Kidney epithelial cell (primary cell): ENCODE measurements at places on chromosomes 11 and 22. TPM values are rescaled to one million over a fixed set of nuclear protein-coding genes. Genes with fewer than 3 reads are reported as not detected.

DNA sequence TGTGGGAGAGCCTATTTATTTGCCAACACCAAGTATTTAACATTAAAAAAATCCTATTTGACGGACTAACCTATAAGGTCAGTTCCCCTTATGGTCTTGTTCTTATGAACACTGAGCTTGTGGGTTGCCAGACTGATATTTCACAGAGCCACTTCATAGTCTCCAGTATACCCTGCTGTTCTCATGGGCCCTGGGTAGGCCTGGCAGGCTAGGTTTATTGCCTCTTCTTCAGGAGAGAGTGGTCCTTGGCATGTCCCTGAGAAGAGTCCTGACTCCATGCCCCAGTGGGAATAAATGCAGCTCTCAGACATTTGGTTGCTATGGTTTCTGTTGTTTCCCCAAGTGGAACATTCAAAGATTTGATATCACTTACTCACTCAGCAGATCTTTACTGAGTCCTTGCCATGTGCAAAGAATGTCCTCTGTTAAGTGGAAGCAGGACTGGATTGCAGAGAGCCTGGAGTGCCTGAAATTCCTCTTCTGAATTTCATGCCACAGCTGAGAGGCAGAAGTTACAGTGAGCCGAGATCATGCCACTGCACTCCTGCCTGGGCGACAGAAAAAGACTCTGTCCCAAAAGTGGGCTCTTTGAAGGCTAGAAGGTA, 15.7 kb downstream of the SLC5A1 start:
- DNase-seq, result no peak

- no peak for DNase-seq
Measured at GRCh38 chr22:25364281-25364680, 144.8 kb downstream of the CRYBB2 start.

DNA sequence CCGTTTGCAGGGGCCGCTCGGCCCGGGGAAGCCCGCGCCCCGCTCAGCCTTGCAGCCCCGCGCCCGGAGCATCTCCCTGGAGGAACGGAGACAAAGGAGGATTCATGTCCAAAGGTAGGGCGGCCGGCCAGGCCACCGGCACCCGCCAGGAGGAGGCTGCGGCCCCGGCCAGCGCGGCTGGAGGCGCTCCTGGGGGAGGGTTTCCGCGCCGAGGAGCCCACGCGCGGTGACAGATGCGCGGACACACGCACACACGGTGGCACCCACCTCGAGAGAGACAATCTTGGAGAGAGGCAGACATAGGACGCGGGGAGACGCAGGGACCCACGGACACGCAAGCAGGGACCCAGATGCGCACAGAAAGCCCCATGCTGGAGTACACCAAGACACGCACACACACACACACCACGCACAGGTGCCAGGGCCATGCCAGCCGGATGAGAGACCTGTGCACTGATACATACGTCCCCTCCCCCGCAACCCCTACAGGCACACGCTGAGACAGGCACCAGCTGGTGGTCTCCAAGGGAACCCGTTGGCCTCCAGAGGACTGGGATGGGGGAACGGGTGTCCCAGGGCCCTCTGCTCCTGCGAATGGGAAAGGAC, 7.8 kb downstream of the SEPTIN3 start:
- DNase-seq, result no peak

The SEPTIN5 gene
- total RNA-seq, result 6.5 and 10.1 TPM in 2 replicates

The RFPL2 gene
- not detected in 2 replicates for total RNA-seq

GRCh38 chr22:28791841-28792490, 8.4 kb downstream of the XBP1 start:
- DNase-seq, result no peak

DNA sequence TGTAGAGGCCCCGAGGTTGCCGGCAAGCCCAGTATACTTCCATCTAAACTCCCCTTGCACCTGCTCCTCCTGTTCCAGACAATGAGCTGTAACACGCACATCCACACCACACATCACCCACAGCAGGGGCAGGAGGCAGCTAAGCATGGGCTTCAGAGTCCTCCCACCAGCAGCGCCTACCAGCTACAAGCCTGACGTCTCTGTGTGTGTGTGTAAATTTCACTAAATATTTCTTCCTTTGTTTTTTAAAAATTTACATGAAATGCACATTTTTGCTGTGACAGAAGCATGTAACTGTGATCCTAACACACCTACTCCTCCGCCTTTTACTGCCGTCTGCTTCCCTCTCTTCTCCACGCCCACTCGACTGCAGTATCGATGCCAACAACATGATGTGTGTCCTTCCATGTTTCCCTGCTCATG, 29.4 kb upstream of the PACSIN2 start:
- DNase-seq, result no peak

DNA sequence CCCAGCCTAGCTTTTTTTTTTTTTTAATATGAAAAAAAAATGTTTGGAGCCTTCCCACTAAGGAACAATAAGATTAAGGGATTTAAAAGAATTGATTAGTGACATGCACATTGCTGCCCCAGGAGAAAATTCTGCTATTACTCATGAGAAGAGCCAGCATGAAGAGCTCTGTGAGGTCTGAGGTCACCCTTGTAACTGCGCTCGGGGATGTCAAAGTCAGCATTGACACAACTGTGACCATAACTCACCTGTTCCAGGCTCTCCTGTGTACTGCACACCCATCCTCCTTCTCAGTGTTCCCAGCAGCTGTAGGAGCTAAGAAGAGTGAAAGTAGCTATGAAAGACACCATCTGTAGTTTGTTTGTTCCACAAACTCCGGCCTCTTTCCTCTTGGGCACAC, 109.8 kb upstream of the FGF3 start:
- DNase-seq, result no peak

- DNase-seq, result no peak
Measured at GRCh38 chr22:44782363-44782963, 30.1 kb downstream of the ARHGAP8 start.

The INTS4 gene
- 22.8 and 32.5 TPM in 2 replicates for total RNA-seq

The YAP1 gene
- 94.4 and 120 TPM in 2 replicates for total RNA-seq

DNA sequence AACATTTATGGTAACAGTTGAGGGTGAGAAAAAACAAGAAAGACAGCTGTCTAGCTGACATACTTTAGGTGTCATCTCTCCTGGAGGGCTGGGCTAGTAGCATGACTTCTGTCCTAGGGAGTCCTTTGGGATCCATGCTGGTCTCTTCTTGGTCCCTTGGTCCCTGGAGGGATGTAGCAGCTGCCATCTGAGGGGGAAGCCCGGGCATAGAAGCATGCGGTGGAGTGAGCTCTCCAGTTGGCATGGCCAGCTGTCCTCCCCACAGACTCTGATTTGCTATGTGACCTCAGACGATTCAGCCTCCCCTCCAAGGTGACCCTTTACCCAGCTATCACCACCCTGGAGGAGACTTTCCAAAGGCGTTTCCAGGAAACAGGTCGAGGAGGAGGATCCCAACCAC, 28.7 kb downstream of the POU2F3 start:
- no peak for DNase-seq

- DNase-seq, result no peak
Measured at GRCh38 chr11:10746871-10747270, 4.2 kb upstream of the CTR9 start.

DNA sequence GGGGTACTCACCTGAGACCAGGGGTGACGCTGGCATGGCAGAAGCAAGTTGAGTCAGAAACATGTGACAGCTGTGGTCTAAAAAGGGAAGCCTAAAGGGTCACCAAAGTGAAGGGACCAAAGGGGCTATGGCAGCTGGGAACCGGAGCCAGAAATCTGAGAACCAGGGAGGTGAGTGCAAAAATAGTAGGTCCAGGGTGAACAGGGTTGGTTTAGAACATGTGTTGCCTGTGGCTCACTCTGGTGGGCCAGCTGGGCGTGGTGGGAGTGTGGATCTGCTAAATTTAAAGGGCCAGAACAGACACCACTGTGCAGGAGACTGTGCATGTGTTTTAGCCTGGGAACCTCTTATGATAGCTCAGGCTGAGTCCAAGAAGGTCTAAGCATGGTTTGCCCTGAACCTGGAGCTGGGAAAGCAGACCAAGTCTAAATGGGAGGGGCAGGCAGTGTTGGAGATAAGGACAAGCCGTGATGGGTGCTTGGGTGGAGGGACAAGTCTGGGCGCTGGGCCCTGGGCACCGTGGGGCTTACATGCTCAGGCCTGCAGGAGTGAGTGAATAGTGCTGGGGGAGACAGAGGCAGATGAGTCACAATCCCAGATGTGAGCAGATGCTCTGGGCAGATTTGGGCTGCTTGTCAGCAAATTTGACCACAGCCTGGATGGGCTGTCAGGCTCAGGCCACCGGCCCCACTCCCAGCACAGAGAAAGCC, 41.4 kb upstream of the ZBED5 start:
- no peak for DNase-seq

DNA sequence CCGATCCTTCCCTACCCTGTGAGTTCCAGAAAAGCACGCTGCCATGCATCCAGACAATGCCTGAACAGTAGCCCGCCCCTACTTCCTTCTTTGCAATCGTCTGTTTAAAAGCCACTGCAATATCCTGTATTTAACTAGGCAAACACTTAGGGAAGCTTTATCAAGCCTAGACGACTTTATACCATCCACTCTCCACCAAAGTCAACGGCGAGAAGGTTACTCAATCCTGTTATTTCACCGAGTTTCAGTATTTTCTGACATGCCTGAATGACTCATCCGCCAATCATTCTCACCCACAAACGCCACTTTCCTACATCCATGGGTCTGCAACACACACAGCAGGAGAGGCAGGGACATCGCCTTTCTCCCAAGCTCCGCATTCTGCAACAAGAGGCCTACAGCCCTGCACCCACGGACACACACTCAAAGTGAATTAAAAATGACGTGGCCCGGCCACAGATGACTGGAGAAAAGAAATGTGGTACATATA, 9.3 kb downstream of the CELSR1 start:
- peak; percentile 94 for DNase-seq

DNA sequence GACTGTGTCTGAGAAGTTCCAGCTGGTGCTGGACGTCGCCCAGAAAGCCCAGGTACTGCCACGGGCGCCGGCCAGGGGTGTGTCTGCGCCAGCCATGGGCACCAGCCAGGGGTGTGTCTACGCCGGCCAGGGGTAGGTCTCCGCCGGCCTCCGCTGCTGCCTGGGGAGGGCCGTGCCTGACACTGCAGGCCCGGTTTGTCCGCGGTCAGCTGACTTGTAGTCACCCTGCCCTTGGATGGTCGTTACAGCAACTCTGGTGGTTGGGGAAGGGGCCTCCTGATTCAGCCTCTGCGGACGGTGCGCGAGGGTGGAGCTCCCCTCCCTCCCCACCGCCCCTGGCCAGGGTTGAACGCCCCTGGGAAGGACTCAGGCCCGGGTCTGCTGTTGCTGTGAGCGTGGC, 47.9 kb downstream of the GRAMD4 start:
- DNase-seq, result no peak

- DNase-seq, result peak; percentile 51
Measured at GRCh38 chr22:45105281-45105702, 58.4 kb upstream of the NUP50 start.

The CHST1 gene
- total RNA-seq, result 0.88 and 2.3 TPM in 2 replicates

The LIN7C gene
- 38.4 and 41.4 TPM in 2 replicates for total RNA-seq

DNA sequence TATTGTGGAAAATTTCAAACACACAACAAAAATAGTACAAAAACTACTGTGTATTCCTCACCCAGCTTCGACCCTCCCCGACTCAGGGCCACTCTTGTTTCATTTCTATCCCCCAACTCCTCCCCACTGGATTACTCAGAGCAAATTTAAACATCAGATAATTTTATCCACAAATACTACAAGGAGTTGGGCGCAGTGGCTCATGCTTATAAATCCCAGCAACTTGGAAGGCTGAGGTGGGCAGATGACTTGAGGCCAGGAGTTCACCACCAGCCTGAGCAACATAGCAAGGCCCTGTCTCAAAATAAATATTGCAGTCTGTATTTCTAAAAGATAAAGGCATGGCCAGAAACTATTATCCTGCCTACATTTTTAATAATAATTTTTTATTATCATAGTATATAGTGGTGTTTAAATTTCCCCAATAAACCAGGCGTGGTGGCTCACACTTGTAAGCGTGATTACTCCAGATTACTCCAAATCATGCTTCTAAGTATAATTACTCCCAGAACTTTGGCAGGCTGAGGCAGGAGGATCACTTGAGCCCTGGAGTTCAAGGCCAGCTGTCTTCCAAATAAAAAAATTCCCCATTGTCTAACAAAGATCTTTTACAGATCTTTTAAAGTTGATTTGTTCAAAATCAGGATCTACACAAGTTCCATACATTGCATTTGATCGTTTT, 39.8 kb downstream of the LRRC32 start:
- no peak for DNase-seq

The TMPRSS4 gene
- total RNA-seq, result 16.8 TPM in 2 replicates

- DNase-seq, result no peak
Measured at GRCh38 chr11:75815345-75816168, 547 bp downstream of the UVRAG start.

The INS gene
- not detected in 2 replicates for total RNA-seq

DNA sequence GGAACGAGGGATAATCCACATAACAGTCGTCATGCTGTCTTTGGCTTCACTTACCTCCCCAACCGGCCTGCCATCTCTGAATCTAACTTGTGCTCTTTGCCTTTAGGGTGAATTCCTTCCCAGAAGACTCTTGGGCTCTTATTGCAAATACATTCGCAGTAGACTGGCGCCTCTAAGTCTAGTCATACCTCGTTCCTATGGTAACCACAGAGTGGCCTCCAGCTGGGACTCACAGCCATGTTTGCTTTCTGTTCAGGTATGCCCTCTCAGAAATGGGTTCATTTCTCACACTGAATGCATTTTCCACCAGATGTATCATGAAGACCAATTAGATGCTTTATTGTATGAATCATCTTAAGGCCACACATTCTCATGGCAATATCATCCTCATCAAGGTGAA, 112.7 kb downstream of the FAR1 start:
- no peak for DNase-seq

DNA sequence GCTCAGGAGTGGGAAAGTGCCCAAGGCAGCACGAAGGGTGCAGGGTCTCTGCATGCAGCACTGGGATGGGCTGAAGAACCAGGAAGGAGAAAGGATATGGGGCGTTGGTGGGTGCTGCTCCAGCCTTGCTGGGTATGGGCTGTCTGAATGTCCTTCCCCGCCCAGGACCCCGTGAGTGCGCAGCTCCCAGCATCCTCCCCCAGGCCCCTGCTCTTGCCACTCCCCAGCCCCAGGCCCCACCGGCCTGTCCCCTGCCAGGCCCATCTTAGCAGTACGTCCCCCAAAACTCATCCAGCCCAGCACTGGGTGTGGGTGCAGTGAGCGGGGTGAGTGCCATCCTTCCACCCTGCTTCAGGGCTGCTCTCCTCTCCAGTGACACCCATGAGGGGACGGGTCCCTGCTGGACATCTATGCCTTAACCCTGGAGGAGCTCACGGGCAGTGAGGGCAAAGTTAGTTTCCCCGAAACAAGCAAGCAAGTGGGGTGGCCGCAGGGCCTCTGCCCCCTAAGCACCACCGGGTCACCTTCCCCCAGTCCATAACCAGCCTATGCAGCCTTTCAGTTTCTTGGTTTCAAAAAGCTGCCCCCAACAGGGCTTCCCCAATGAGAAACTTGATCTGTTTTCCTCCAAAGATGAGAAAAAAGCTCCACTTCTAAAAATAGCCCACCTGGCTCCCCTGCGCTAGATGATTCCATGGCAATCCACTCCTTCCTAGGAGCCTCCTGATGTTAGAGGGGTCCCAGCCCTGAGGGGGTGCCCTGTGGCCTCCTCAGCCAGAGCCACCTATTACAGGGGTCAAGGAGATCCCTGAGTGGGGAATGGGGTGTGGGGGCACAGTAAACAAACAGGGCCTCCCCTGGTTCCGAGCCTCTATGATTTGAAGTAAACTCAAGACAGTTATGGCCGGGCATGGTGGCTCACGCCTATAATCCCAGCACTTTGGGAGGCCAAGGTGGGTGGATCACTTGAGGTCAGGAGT, 103.8 kb downstream of the MORC2 start:
- no peak for DNase-seq

The CASP1 gene
- total RNA-seq, result 0.07 and 0.33 TPM in 2 replicates
